ENCODE measurements at places on chromosomes 12 and 14. TPM values are rescaled to one million over a fixed set of nuclear protein-coding genes. Genes with fewer than 3 reads are reported as not detected.
A peak's percentile ranks its signal among the peaks of the same experiment; 100 is the strongest.

The PRKAB1 gene
- polyA plus RNA-seq = 35.8 TPM

The MGAT4C gene
- not detected for polyA plus RNA-seq

The NINJ2 gene
- polyA plus RNA-seq = 18.2 TPM

The KRT83 gene
- not detected for polyA plus RNA-seq

GRCh38 chr12:123075646-123076171 is 75.2 kb downstream of the PITPNM2 start:
- H3K4me3 ChIP-seq = peak overlapping the region; percentile 94
- peak; percentile 84 for DNase-seq
- peak overlapping the region; percentile 94 for H3K27ac ChIP-seq
- peaks cover 4% of the 10 kb centered on the region for H3K27me3 ChIP-seq

DNA sequence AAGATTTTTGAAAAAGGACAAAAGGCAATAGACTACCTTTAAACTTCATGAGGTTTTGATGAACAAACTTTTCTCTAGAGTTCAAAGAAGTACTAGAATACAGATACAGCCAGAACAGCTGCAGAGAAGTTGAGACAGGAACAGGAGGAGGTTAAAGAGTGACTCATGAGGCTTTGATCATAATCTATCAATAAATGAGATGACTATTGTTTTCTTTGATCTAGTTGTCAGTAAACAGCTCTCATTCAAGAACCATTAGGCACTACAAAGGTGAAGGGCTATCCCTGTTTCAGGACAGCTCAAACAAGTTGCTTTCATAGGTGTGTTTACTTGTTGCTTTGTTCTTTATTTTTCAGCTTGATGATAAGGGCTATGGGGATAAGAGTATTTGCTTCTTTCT is 2.4 kb downstream of the WASHC3 start:
- H3K36me3 ChIP-seq = peaks cover 25% of the 10 kb centered on the region
- no peak for DNase-seq
- no peak overlapping the region for H3K27ac ChIP-seq
- peaks cover 8% of the 10 kb centered on the region for H3K27me3 ChIP-seq
- H3K4me1 ChIP-seq = peaks cover 36% of the 10 kb centered on the region
- no peak overlapping the region for H3K4me3 ChIP-seq

- no peak for DNase-seq
- no peaks in the 10 kb centered on the region for H3K4me1 ChIP-seq
- peaks cover 18% of the 10 kb centered on the region for H3K27me3 ChIP-seq
Observed at GRCh38 chr14:104304451-104305351, 166.3 kb downstream of the KIF26A start.

DNA sequence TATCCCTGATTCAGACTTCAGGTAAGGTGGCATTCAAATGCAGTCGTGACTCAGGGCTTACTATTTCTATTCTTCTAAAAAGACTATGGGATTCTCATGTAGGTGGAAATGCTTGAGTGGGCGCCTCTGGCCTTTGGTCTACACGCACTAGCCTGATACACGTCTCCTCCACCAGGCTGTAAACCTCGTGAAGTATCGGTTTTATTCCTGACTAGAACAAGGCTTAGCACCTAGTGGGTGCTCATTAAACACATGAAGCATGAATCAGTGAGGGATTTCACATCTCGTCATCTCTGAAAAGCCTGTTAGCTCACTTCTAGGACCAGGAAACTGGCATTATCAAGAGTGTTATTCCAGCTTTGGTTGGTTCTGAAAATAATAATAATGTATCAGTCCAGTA is 17.7 kb upstream of the HNF1A start:
- H3K4me1 ChIP-seq = no peaks in the 10 kb centered on the region
- DNase-seq = no peak
- no peak overlapping the region for H3K4me3 ChIP-seq
- no peak overlapping the region for H3K27ac ChIP-seq

DNA sequence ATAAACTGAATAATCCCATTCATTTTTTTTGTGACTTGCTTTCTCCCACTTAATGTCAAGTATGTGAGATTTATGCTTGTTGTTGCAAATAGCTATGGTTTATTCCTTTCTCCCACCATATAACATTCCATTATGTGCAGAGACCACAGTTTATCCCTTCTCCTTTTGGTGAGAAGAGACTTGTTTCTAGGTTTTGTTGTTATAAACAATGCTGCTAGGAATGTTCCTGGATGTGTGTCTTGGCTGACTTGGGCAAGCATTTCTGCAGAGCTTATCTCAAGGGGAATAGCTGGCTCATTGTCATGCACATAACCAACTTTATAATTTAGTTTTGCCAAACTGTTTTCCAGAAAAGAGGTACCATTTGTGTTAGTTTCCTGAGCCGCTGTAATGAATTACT is 47.6 kb upstream of the PPP1CC start:
- H3K27ac ChIP-seq = no peak overlapping the region
- H3K36me3 ChIP-seq = no peaks in the 10 kb centered on the region
- DNase-seq = no peak
- no peak overlapping the region for H3K4me3 ChIP-seq
- no peaks in the 10 kb centered on the region for H3K4me1 ChIP-seq

DNA sequence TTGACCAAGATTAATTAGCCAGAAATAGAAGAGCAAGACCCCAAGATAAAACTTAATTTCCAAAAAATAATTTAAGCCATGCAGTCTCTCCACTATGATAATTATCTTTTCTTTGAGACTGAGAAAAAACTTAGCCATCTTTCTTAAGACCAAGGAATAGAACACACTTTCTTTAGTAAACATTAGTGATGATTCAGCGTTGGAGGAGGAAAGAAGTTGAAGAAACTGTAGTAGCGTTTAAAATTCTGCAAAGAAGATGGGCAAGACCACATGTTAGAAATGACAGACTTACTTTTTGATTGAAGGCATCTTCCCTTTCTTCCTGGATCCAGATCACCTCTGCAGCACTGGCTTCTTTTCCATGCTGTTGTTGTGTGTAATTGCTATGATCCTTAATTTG is 124.8 kb upstream of the RASSF8 start:
- H3K27ac ChIP-seq = no peak overlapping the region
- H3K4me1 ChIP-seq = no peaks in the 10 kb centered on the region
- H3K4me3 ChIP-seq = no peak overlapping the region
- no peaks in the 10 kb centered on the region for H3K36me3 ChIP-seq
- no peaks in the 10 kb centered on the region for H3K27me3 ChIP-seq

DNA sequence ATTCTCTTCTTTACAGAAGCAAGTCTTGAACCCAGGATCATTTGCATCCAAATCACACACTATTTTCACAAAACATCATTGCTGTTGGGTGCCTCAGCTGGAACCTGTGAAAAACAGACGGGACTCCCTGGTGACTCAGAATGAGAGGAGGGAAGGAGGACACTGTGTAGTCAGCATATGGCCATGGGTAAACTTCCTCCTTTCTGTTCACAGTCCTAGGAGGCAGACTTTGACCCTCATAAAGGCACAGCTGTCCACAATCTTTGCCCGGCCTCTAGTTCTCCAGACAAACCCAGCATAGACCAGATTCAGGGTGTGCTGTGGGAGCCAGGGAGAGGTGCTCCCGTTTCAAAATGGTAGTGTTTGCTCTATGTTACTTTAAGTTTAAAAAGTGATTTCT is 62.0 kb downstream of the DYRK2 start:
- no peaks in the 10 kb centered on the region for H3K27me3 ChIP-seq
- H3K27ac ChIP-seq = no peak overlapping the region
- peaks cover 8% of the 10 kb centered on the region for H3K36me3 ChIP-seq
- H3K4me1 ChIP-seq = no peaks in the 10 kb centered on the region
- no peak overlapping the region for H3K4me3 ChIP-seq
- no peak for DNase-seq

DNA sequence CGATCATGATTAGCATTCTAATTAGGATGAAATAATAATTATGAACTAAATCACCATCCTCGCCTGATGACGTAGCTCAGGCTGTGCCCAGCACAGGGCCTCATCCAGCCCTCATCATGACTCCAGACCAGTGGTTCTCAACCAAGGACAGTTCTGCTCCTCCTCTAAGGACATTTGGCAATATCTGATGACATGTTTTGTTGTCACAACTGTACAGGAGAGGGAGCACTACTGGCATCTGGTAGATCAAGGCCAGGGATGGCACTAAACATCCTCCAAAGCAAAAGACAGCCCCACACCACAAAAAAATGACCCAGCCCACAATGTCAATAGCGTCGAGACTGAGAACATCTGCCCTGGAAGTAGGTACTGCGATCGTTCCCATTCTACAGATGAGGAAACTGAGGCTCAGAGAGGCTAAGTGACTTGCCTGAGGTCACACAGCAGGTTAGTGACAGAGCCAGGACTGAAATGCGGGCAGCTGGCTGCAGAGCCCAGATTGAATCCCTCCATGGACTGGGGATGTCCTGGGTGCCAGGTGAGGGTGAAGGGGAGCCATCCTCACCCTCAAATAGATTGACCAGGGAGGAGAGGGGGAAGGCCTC is 15.5 kb downstream of the TRPV4 start:
- no peaks in the 10 kb centered on the region for H3K36me3 ChIP-seq
- H3K4me3 ChIP-seq = no peak overlapping the region
- no peak overlapping the region for H3K27ac ChIP-seq
- peaks cover 14% of the 10 kb centered on the region for H3K27me3 ChIP-seq
- H3K4me1 ChIP-seq = no peaks in the 10 kb centered on the region

DNA sequence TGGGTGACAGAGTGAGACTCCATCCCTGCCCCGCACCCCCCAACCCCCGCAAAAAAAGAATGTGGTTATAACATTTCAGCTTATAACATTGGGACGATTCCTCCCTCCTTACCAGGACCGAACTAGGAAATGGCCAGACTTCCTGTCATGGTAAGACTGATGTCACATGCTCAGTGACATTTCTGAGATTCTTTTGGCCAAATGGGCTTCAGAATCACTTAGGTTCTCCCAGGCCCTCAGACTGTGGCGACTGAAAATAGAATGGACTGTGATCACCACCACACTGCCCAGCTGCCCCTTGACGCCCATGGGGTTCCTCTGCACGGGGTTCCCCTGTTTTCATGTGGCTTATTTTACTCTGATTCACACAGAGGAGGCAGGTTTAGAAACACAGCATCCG is 115.0 kb upstream of the EVL start:
- H3K4me1 ChIP-seq = peaks cover 15% of the 10 kb centered on the region
- peaks cover 22% of the 10 kb centered on the region for H3K27me3 ChIP-seq
- H3K36me3 ChIP-seq = no peaks in the 10 kb centered on the region

- peaks cover 4% of the 10 kb centered on the region for H3K36me3 ChIP-seq
- no peak overlapping the region for H3K27ac ChIP-seq
- peaks cover 85% of the 10 kb centered on the region for H3K4me1 ChIP-seq
- peak overlapping the region; percentile 43 for H3K4me3 ChIP-seq
- no peaks in the 10 kb centered on the region for H3K27me3 ChIP-seq
- DNase-seq = no peak
Observed at GRCh38 chr14:89304561-89304960, 112.5 kb downstream of the FOXN3 start.

DNA sequence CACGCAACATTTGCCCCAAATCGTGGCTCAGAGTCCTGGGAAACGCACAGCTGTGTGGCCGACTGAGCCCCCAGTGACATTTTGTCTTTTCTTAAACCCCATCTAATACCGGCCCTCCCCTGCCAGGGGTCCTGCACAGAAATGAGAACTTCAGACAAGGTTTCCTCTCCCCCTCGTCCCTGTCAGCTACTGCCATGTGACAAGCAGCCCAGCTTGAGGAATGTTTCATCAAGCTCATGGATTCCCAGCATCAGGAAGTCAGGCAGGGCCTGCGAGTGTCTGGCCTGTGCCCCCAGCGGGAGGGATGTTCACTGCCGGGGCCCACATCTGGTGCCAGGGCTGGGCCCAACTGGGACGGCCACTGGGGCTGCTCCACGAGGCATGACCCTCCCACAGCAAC is 15.9 kb downstream of the MMP17 start:
- H3K27me3 ChIP-seq = no peaks in the 10 kb centered on the region
- H3K27ac ChIP-seq = no peak overlapping the region
- no peaks in the 10 kb centered on the region for H3K36me3 ChIP-seq
- no peak for DNase-seq

DNA sequence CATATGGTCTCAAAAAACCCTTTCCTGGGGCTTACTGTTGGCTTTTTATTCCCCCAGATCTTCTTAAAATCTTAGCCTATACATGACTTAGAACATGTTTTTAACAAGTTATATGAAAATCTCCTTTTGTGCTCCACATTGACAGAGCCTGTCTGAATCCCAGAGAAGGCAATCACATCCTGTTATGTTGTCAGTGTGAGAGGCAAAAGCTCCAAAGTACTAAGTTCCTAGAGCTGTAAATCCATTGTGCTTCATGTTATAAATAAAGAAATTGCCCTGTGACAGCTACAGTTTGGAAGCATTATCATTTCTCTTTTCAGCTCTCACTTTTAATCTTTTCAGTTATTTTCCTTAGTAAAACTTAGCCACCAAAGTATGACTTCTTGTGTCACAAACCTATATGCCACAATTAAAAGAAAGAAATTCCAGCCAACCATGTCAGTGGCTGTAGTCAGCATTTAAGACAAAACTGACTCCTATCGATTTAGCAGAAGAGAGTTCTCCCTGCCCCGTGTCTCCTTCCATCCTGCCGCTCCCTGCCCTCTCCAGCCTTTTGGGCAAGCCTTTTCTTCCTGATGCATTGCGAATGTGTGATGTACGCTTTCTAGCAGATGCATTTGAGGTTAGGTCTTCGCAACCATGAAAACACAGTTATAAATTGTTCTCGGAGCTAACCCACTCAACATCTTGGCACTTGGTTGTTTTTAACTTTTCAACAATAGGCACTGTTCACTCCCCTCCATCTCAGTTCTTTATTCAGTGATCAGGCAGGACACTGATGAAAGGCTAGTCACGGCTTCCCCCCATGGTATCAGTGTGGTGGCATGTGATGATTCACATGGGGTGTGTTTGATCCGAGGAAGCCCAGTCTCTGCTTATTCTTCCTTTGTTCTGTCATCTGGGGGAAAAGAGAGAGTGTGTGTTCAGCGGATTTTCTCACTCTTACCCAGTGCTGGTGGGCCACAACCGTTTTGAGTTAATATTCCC is 143.5 kb downstream of the SSPN start:
- H3K4me3 ChIP-seq = no peak overlapping the region
- no peaks in the 10 kb centered on the region for H3K27me3 ChIP-seq
- H3K4me1 ChIP-seq = peaks cover 13% of the 10 kb centered on the region
- peaks cover 43% of the 10 kb centered on the region for H3K36me3 ChIP-seq
- DNase-seq = no peak
- H3K27ac ChIP-seq = no peak overlapping the region

DNA sequence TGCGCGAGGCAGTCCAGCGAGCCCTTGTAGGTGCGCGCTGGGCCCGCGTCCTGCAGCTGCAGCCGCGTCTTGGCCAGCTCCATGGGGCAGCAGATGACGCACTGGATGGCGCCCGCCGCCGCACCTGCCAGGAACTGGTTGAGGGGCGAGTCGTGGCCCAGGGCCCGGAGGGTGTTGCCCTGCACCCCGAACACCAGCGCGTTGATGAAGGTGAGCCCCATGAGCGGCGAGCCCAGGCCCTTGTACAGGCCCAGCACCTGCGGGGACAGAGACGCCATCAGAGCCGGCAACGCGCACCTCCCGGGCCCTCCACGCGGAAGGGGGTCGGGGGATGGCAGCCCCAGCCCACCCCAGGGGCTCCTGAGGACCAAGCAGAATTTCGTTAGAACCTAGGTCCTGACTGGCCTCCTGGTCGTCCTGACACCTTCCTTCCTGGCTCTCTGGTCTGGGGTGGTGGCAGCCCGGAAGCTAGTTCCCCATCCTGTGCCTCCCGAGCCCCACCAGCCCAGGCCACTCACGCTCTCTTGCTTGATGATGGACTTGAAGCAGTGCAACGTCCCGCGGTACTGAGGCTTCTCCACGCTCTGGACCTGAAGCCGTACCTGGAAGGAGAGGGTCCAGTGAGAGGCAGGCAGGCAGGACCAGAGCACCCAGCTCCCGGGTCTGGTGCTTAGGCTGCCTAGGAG is 13.3 kb downstream of the SLC25A29 start:
- no peaks in the 10 kb centered on the region for H3K27me3 ChIP-seq
- no peak overlapping the region for H3K4me3 ChIP-seq
- H3K36me3 ChIP-seq = no peaks in the 10 kb centered on the region
- no peak for DNase-seq
